ENCODE measurements at places on chromosomes 6 and 20.

DNA sequence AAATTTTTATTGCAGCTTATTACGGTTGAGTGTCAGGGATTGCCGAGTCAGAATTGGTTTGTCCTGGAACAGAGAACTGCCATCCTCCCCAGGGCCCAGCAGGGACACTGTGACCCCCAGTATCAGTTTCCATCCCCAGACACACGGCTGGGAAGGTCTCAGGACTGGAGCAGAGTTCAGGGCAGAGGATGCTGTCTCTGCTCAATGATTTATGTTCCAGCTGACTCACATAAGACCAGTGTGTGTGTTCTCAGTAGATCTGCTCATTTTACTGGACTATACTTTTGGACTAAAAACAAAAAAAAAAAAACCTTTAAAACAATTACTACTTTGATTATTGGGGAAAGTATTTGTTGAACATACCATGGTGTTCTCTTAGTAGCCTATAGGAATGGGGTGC is 44.2 kb downstream of the FNDC1 start:
- no peak for DNase-seq

- no peak for DNase-seq
Measured at GRCh38 chr6:163427498-163428254, 13.2 kb downstream of the QKI start.

DNA sequence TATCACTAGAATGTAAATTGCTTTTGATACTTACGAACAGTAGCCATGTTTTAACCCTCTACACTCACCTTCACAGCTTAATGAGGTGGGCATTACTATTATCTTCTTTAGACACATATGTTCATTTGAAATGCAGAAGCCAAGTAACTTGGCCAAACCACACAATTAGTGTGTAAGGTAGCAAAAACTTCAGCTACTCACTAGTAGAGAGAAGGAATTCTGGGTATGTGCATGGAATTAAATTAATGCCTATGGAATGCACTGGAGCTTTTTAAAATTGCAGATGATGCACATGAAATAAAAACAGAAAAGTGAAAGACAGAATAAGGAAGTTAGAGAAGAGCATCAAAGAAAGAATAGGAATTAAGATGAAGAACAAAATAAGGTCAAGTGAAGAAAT is 494.0 kb downstream of the ADGRB3 start:
- DNase-seq, result no peak

DNA sequence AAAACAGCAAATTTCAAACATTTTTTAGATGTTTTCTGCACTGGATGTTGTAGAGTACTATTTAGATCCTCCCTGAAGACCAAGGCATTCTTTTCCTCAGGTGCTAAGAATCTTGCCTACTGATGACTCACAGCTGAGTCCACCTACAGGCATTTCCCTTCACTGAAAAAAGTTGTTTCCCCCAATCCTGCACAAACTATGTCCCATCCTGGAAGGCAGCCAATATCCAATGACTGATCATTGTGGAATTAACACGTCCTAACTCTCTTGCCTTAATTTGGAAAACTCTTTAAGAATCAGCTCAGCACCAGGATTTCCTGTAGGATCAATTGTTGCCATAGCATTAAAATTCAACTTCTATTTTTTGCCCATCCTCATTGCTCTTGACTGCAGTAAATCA is 268.4 kb upstream of the IRAK1BP1 start:
- no peak for DNase-seq

DNA sequence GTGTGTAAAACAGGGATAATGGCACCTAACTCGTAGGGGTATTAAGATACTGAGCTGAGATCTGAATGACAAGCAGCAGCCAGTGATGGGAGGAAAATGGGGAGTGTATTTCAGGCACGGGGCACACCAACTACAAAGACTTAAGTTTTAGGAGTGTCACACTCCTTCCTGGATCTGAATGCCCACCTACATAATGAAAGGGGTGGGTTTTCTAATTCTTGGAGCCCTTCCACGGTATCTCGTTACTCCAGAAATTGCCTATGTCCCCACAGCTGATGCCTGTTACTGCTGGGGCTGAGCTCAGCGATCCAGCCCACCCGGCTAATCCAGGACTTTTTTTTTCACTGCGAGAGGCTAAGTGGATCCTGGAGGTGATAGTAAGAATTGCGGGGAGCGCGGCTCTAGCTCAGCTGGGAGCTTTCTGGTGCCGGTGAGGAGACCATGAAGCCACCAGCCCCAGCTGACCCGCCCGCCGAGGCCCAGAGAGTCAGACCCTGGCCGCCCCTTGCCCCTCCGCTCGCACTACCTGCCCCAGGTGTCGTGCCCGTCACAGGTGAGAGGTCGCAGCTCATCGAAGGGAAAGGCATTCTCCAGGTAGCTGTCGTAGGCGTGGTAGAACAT is 727 bp downstream of the EDEM2 start:
- DNase-seq, result no peak

DNA sequence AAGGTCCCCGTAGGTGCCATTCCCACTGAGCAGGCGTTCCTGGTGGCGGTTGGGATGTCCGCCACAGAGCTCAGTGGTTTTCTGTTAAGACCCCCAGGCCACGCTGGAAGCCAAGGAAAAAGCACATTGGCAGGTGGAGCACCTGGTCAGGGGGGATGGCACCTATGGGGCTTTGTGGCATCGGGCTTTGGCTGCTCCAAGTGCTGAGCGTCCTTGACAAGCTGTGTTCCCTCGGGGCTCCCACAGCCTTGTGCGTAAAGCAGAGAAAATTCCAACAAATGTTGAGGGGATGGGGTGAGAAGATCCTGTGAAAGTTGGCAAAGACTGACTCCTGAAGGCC is 135.4 kb downstream of the JPH2 start:
- DNase-seq, result no peak

DNA sequence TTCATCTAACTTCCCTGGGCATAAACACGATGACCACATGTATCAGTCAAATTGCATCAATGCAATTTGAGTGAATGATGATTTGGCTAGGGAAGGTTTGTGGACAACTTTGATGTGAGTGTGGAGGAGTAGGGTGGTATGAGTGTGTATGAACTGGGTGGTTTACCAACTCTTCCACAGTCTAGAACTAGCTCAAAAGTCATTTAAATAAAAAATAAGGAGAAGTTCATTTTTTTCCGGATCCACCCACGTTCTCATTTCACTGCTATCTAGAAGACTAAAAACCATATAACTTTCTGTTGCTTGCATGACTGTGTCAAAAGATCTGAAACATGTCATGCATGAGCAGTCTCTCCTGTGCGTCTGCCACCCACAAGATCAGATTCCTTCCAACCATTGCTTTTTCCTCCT is 23.6 kb downstream of the SLC35D3 start:
- DNase-seq, result no peak

GRCh38 chr6:123017104-123017682 is 21.2 kb downstream of the CLVS2 start:
- no peak for DNase-seq

DNA sequence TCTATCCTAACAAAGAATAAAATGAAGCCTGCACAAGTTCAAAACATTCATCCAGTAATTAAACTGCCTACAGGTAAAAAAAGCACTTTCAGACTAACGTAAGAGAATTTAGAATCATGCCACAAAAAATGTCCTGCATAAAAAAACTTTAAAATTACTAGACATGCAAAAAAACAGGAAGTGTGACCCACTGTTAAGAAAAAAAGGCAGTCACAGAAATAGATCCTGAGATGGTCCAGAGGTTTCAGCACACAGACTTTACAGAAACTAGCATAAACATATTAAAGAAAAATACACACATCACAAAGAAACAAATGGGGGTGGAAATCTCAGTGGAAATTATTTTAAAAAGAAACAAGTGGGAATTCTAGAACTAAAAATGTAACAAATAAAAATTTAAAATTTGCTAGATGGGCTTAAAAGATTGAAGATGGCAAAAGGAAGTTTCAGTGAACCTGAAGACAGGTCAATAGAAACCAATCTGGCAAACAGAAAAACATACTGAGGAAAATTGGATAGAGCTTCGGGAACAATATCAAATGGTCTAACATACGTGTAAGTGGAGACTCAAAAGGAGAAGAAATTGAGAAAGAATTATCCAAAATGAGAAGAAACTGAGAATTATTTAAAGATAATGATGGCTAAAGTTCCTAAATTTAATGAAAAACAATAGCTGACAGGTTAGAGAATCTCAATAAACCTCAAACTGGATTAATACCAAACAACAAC is 3.4 kb upstream of the ZNF133 start:
- DNase-seq, result no peak

DNA sequence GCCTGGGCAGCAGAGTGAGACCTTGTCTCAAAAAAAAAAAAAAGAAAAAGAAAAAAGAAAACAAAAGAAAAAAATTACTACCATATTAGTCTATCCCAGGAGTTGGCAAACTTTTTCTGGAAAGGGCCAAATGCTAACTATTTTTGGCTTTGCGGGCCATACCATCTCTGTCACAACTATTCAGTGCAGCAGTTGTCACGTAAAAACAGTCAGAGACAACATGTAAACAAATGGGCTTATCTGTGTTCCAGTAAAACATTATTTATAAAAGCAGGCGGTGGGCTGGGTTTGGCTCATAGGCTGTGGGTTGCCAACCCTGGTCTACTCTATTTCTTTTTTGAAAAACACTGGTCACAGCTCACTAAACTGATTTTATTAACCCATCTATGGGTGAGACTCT is 53.4 kb downstream of the EYA2 start:
- DNase-seq, result no peak

- DNase-seq, result no peak
Measured at GRCh38 chr6:100461278-100461916, 3.3 kb downstream of the SIM1 start.
